T follicular helper cell (primary cell): ENCODE measurements at places on chromosomes 2 and 18.

GRCh38 chr18:24462838-24463775 is 2.7 kb downstream of the HRH4 start:
- no peak for DNase-seq

DNA sequence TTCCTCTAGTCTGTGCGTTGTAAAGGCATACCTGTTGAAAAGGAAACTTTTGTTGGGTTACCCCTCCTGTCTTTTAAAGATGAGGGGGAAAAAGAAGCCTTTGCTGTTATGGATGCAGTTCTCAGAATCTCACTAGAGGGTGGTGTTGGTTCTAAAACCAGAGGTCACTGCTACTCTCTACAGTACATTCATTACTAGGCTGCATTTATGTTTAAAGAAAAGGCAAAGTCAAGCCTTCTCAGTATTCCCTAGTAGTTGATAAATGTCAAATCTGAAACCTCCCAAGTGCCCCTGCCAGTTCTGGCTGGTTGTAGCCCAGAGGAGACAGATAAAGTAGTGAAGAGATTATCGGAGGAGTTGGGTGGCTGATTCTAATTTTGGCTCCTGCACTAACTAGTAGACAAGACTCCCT is 1.4 kb upstream of the PLCL1 start:
- DNase-seq, result no peak

DNA sequence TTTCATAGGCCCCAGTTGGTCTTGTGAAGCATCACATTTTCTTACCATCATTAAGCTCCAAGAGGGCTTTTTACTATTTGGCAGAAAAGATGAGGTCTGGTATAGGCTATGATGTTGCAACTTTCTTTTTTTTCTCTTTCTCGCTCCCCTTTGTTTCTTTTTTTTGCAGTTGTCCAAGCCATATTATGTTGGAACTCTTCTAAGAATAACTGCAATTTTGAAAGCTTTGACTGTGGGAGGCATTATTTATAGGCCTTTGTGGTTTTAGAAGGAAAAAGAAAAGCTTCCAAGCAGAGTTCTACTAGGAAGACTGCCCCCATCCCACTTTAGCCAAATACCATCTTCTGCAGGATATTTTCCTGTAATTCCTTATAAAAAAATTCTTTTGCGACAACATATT is 571.6 kb downstream of the ARHGAP15 start:
- DNase-seq, result no peak

GRCh38 chr18:79389689-79390088 is 6.0 kb upstream of the NFATC1 start:
- no peak for DNase-seq

DNA sequence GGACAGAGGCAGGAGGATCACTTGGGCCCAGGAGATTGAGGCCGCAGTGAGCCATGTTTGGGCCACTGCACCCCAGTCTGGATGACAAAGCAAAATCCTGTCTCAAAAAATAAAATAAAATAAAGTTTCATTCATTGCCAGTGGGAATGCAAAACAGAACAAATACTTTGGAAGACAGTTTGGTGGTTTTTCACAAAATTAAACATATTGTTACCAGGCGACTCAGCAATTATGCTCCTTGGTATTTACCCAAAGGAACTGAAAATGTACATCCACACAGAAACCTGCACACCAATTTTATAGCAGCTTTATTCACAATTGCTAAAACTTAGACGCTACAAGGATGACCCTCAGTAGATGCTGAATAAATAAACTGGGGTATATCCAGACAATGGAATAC is 35.8 kb downstream of the FOSL2 start:
- DNase-seq, result no peak

- DNase-seq, result no peak
Measured at GRCh38 chr18:48629730-48630324, 91.0 kb downstream of the CTIF start.

GRCh38 chr2:216619411-216620393 is 13.5 kb upstream of the IGFBP2 start:
- no peak for DNase-seq

DNA sequence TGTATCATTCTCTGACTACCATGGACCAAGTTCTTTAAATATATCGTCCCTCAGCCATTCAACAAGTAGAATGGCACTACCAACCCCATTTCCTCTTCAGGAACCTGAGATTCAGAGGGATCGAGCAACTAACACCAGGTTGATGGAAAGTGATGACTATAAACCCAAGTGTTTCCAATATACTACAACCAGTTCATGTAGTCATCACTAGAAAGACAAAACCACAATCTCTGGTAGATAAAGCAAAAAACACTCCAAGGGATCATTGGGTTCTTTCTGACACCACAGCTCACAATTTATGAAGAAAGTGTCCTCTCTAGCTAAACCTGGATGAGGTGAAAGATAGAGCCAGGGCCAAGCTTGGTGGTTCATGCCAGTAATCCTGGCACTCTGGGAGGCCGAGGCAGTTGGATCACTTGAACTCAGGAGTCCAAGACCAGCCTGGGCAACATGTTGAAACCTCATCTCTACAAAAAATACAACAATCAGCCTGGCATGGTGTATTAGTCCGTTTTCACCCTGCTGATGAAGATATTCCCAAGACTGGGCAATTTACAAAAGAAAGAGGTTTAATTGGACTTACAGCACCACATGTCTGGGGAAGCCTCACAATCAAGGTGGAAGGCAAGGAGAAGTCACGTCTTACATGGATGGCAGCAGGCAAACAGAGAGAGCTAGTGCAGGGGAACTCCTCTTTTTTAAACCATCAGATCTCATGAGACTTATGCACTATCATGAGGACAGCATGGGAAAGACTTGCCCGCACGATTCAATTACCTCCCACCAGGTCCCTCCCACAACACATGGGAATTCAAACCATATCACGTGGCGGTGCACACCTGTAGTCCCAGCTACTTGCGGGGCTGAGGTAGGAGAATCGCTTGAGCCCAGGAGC is 2.2 kb downstream of the CD226 start:
- DNase-seq, result no peak

GRCh38 chr2:229098801-229099200 is 172.3 kb downstream of the PID1 start:
- no peak for DNase-seq

GRCh38 chr2:200708943-200709342 is 102.8 kb upstream of the BZW1 start:
- DNase-seq, result no peak

GRCh38 chr2:177830881-177831386 is 241.6 kb downstream of the PDE11A start:
- no peak for DNase-seq

- DNase-seq, result no peak
Measured at GRCh38 chr18:10085416-10085815, 171.6 kb downstream of the VAPA start.

DNA sequence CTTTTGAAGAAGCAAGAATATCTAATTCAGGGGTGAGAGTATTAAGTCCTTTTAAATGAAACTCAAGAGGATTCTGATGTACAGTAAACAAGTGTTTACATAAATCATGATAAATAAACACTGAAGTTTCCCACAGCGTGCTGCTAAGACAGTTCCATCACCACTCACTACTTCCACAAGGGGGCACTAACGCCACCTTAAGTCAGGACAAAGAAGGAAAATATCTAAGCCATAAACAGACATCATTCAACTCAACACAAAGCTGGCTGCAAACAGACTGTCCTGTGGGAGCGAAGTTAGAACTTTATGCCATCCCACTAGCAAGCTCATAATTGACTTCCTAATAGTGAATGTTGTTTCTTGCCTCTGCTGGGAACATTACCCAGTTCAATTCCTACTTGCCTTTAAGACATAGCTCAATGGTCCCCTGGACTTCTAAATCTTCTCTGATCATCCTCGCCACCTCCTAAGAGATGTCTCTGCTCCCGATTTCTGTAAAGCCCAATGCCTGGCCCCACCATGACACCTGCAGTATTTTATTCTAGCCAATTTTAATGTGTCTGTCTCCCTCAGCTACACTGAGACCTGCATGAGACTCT is 36.5 kb downstream of the MRPL44 start:
- peak; percentile 26 for DNase-seq

- no peak for DNase-seq
Measured at GRCh38 chr2:102603904-102604303, 15.4 kb upstream of the SLC9A2 start.

GRCh38 chr2:46841621-46842020 is 74.0 kb downstream of the MCFD2 start:
- no peak for DNase-seq

DNA sequence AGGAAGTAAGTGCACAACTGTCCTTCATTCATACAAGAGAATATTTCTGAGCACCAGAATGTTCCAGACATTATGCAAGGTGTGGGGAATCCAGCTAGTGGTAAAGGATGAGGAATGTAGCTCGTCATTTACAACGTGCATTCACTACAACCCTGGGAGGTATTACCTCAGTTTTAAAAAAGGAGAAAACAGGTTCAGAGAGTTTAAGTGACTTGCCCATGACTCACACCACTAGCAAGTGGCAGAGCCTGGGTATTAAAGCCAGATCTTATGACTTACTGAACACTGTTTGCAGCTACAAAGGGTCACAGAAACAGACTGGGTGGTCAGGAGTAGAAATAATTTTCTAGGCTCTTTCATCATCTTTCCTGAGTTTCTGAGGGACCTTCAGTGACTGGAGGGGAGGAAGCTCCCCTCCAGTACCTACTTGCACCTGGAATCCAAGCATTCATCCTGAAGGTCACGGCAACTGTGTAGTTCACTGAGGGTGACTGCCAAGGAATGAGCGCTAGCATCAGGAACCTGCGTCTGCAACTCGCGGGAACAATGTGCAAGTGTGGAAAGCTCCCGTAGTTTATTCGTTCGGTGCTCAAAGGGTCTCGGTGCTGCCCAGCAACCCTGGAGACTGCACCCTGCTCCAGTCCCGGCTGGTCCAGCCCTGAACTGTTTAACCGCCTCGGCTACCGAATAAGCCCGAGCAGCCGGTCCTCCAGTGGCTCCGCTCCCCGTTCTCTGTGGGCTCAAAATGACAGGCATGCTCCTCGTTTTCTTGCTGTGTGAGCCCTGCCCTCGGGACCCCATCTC is 647 bp downstream of the CCDC121 start:
- no peak for DNase-seq

- no peak for DNase-seq
Measured at GRCh38 chr2:41930807-41931566, 116.8 kb upstream of the PKDCC start.

GRCh38 chr2:168155046-168155445 is 92.3 kb downstream of the STK39 start:
- DNase-seq, result no peak

- DNase-seq, result no peak
Measured at GRCh38 chr2:161208527-161209139, 48.4 kb downstream of the TANK start.

- no peak for DNase-seq
Measured at GRCh38 chr2:239375278-239376061, 25.4 kb downstream of the HDAC4 start.

DNA sequence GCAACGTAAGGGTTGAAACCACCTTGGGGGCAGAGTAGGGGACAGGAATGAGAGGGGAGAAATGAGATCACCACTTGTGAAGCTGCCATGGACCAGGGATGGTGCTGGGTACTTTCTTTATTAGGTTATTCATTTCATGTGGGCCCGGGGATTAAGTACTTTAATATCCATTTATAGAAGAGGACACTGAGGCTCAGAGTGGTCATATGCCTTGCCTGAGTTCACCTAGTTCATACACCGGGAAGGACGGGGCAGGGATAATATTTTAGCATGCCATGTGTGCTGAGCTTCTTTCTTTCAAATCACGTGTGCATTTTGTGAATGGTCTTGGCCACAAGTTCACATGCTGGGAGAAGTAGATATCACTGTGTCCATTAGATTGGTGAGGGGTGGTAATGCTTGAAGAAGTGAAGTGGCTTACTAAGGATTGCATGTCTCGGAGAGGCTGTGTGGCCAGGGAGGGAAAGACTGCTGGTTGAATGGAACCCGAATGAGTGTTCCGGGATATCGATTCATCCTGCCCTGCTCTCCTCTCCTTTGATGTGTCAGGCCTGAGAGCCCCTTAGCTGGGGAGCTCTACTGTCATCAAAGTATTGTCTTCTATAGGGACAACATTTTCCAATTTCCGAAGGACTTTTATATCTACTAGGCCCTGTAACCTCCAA is 187.1 kb downstream of the MYCN start:
- no peak for DNase-seq

GRCh38 chr2:215136669-215137328 is 1.6 kb downstream of the ABCA12 start:
- DNase-seq, result no peak

GRCh38 chr18:48950536-48951447 is at the start of gene SMAD7:
TSS of gene SMAD7 (minus strand) at chr18:48950965. CDS start at chr18:48950424, 541 bp downstream.
- DNase-seq, result no peak

GRCh38 chr2:166700079-166700478 is 188.2 kb upstream of the XIRP2 start:
- DNase-seq, result no peak

DNA sequence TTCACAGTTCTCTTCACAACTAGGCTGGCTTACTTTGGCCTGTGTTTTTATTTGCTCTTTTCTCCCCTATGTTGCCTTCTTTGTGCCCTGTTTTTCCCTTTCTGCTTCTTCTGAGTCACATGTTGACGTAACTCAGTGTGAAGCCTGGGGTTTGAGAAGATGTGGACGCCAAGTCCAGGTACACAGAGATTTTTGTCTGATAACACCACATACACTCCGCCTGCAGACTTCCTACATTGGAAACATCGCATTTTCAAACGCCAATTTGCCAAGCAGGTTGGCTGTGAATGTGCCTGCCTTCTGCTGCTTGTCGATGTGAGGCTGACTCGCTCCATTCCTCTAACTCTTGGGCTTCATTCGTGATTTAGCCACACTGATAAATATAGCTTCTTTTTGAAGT is 62.6 kb upstream of the FN1 start:
- no peak for DNase-seq

DNA sequence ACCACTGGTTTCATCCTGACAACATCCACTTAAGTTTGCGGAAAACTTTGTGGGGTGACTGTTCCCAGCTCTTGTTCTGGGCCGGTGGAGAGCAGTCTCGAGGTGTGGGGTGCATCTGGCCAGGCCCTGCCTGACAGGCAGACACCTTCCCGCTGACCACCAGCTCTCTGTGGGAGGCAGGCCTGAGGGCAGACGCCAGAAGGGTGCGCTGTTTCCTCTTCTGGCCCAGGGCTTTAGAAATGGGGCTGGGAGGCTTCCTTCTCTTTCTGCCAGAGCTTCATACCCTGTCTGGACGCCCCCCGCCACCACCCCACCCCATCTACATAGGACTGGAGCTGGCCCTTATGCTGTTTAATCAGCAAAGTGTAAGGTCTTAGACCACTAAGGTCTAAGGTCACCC is 263.8 kb downstream of the LOXHD1 start:
- DNase-seq, result no peak

- peak; percentile 22 for DNase-seq
Measured at GRCh38 chr2:160493227-160494028, at the start of gene RBMS1. TSS of gene RBMS1 (minus strand) at chr2:160493807. CDS start at chr2:160493363, 444 bp downstream.

- no peak for DNase-seq
Measured at GRCh38 chr2:36277881-36278523, 77.6 kb upstream of the CRIM1 start.

GRCh38 chr2:200944467-200945394 is 18.7 kb downstream of the ORC2 start:
- DNase-seq, result no peak

DNA sequence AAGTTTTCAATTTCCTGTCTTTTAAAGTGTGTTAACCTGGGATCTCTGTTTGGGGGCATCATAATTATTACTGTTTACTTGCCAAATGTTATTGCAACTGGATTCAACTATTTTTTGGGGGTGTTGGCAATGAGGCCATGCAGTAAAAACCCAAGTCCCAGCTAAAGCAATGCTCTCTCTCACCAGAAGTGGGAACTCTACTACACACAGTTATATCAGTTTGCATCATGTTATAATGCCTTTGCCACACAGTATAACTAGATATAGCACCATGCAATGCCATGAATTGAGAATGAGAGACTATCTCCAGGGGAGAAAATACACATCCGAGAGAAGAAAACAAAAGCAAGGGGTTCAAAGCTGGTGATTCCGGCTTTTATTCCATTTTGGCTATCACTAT is 79.0 kb downstream of the GCA start:
- no peak for DNase-seq
